ENCODE measurements at places on chromosomes 2 and 18. TPM values are rescaled to one million over a fixed set of nuclear protein-coding genes. Genes with fewer than 3 reads are reported as not detected.

Gene CCL20
- total RNA-seq: not detected

Gene CNTNAP5
- not detected for total RNA-seq

Gene GRP
- not detected for total RNA-seq

Gene KIF1A
- total RNA-seq: not detected

DNA sequence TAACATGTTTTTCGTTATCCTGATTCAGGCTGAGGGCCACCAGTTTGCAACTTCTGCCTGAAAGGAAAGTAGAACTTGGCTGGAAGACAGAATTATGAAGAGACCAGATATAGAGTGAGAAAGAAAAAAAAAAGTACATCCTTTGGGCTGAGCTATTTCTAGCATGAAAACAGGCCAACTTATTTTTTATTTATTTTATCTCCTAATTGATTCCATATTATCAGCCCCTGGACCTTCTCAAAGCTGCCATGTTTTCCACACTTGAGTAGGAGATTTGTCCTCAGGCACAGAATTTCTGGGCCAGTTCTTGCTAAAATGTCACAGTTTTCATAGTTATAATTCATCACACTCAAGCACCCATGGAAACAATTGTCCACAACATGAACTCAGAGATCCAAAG, 586.8 kb upstream of the CNTNAP5 start:
- no peak for DNase-seq

- no peak for DNase-seq
These were observed 198.5 kb upstream of the ITGA4 start for GRCh38 chr2:181258720-181259119.

- DNase-seq: no peak
These were observed 1199.1 kb upstream of the GYPC start for GRCh38 chr2:125456693-125457363.

GRCh38 chr2:59034106-59034505, 793.0 kb upstream of the FANCL start:
- no peak for DNase-seq

DNA sequence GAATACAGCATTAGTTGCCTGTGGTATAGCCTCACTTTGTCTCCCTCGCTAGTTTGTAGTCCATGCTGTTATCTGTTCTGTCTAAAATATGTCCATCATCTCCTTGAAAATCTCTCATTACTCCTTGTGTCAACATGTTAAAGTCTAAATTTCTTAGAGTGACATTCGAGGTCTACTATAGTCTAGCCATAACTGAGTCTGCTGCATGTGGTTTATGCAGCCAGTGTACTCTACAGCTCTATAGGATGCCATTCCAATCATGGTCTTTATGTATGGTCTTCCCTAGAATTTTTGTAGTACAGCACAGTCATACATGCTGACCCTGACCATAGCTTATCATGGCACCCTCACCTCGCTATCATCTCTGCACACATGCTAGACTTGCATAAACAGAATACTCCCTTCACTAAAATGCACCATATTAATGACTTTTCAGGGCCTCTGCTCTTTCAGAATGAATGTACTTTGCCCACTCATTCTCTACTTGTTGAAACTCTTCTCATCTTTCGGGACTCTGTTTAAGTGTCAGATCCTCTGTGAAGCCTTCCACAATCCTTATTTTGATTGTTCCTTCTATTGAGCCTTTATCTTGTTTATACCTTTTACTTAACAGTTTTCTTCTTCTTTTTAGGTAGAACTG, 12.8 kb downstream of the TANK start:
- DNase-seq: no peak

- DNase-seq: no peak
These were observed 301.8 kb upstream of the GALNT5 start for GRCh38 chr2:156955701-156956100.

GRCh38 chr18:33076601-33077000, 303.8 kb upstream of the KLHL14 start:
- DNase-seq: no peak

DNA sequence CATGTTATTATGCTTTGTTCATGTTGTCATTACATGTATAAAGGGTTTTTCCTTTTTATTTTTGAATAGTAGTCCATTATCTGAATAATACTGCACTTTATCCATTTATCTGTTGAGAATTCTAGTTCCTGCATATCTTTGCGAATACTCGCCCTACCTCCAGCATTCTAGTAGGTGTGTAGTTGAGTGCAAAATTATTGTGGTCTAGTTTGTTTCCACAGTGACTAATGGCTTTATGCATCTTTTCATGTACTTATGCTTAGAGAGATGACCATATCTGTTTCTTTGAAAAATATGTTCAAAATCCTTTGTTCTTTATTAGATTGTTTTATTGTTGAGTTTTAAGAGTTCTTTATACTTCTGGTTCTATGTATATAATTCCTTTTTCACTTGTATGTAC, 48.8 kb downstream of the EIF5B start:
- DNase-seq: no peak
